ENCODE measurements at places on chromosomes 7 and 10. TPM values are rescaled to one million over a fixed set of nuclear protein-coding genes. Genes with fewer than 3 reads are reported as not detected.

Gene INHBA
- total RNA-seq, result not detected

Gene HTR7
- not detected for total RNA-seq

Gene RAMP3
- total RNA-seq, result not detected

Gene SMIM30
- 38.1 TPM for total RNA-seq

DNA sequence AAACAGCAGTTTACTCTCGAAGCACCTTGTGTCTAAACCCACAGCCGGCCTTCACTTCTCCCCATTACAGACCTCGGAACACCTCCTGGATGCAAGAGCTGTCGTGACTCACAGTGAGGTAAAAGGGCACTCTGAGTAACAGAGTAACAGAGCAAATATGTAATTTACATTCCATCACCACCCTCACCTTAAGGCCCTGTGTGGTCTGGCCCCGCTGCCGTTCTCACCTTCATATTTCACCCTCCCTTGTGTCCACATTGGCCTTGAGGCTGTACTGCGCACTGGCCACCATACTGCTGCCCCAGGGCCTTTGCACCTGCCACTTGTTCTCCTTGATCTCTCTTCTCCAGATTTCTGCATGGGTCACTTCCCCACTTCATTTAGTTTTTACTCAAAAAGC lies 12.6 kb downstream of the FFAR4 start:
- H3K36me3 ChIP-seq, result no peaks in the 10 kb centered on the region
- no peaks in the 10 kb centered on the region for H3K4me1 ChIP-seq
- H3K27me3 ChIP-seq, result peaks cover 8% of the 10 kb centered on the region
- no peak overlapping the region for H3K27ac ChIP-seq
- H3K4me3 ChIP-seq, result no peak overlapping the region

GRCh38 chr7:50953820-50954219 lies 171.1 kb upstream of the GRB10 start:
- H3K4me1 ChIP-seq, result peaks cover 10% of the 10 kb centered on the region
- no peak for DNase-seq
- no peak overlapping the region for H3K4me3 ChIP-seq
- no peaks in the 10 kb centered on the region for H3K36me3 ChIP-seq

Gene ASZ1
- not detected for total RNA-seq

DNA sequence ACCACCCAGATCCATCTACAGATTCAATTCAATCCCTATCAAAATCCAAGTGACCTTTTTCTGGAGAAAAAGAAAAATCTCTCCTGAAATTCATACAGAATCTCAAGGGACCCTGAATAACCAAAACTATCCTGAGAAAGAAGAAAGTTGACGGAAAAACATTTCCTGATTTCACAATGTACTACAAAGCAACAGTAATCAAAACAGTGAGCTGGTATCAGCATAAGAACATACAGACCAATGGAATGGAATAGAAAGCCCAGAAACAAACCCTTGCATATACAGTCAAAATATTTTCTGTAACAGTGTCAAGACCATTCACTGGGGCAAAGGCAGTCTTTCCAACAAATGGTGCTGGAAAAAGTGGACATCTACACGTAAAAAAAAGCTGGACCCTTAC lies 89.9 kb downstream of the JMJD1C start:
- H3K4me1 ChIP-seq, result peaks cover 15% of the 10 kb centered on the region
- peaks cover 12% of the 10 kb centered on the region for H3K36me3 ChIP-seq
- no peak overlapping the region for H3K4me3 ChIP-seq
- H3K27me3 ChIP-seq, result no peaks in the 10 kb centered on the region
- no peak for DNase-seq

Gene ASCC1
- 36.8 TPM for total RNA-seq

- H3K27ac ChIP-seq, result no peak overlapping the region
- no peak for DNase-seq
- H3K27me3 ChIP-seq, result peaks cover 68% of the 10 kb centered on the region
- H3K4me3 ChIP-seq, result no peak overlapping the region
- no peaks in the 10 kb centered on the region for H3K36me3 ChIP-seq
- H3K4me1 ChIP-seq, result peaks cover 2% of the 10 kb centered on the region
Measured at GRCh38 chr10:70458329-70459060, 17.0 kb upstream of the NODAL start.

DNA sequence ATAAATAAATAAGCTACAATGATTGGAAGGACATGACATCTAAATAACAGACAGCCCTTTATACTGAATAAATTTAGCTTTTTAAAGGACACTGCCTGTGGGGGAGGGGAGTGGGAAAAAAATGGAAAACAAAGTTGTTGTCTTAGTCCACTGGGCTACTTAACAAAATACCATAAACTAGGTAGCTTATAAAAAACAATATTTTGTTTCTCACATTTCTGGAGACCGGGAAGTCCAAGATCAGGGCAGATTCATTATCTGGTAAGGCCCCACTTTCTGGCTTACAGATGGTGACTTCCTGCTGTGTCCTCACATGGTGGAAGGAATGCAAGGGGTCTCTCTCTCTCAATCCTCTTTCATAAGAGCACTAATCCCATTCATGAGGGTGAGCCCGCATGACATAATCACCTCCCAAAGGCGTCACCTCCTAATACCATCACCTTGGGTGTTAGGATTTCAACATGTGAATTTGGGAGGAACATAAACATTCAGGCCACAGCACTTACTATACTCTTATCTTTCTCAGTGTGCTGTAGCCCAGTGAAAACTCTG lies 43.0 kb downstream of the DNAJC12 start:
- H3K27me3 ChIP-seq, result no peaks in the 10 kb centered on the region
- DNase-seq, result no peak
- no peak overlapping the region for H3K27ac ChIP-seq

DNA sequence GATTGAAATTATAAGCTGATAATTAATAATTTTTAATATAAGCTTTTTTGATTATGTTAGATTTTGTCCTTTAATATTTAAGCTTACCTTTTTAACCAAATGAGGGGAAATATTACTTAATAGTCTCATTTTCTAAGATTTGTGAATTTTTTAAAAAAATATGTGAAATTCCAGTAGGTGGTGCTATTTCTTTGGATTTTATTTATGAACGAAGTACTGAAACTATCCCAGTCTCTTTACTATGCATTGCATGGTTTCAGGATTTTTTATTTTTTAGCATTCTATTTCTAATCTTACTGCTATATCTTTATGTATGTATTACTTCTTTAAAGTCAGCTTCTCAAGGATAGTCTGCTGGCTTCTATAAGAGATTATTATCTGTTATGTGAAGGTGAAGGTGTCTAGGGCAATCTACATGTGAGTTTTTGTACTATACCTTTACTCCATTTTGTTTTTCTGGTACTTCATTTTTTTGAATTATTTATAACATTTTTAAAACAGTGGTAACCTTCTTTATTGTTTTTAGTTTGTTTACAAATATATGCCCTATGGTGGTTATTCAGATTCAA lies 78.3 kb downstream of the ATRNL1 start:
- no peak for DNase-seq
- H3K4me1 ChIP-seq, result no peaks in the 10 kb centered on the region
- no peak overlapping the region for H3K27ac ChIP-seq
- no peaks in the 10 kb centered on the region for H3K36me3 ChIP-seq

Gene ITIH2
- total RNA-seq, result not detected

Gene SPDYE6
- not detected for total RNA-seq

Gene CCDC126
- 8.1 TPM for total RNA-seq

GRCh38 chr10:32403091-32403490 lies 42.8 kb upstream of the CCDC7 start:
- no peaks in the 10 kb centered on the region for H3K36me3 ChIP-seq
- H3K27ac ChIP-seq, result no peak overlapping the region
- H3K4me1 ChIP-seq, result no peaks in the 10 kb centered on the region
- H3K4me3 ChIP-seq, result no peak overlapping the region
- H3K27me3 ChIP-seq, result no peaks in the 10 kb centered on the region

- H3K27me3 ChIP-seq, result peaks cover 32% of the 10 kb centered on the region
- no peaks in the 10 kb centered on the region for H3K4me1 ChIP-seq
- H3K4me3 ChIP-seq, result no peak overlapping the region
- DNase-seq, result no peak
- no peak overlapping the region for H3K27ac ChIP-seq
Measured at GRCh38 chr10:118798231-118798662, 43.5 kb upstream of the CACUL1 start.

Gene PTPN20
- total RNA-seq, result 0.07 TPM

Gene CNTNAP2
- not detected for total RNA-seq

Gene UNCX
- total RNA-seq, result not detected

- peaks cover 9% of the 10 kb centered on the region for H3K4me1 ChIP-seq
- no peak overlapping the region for H3K4me3 ChIP-seq
Measured at GRCh38 chr7:75856536-75856935, 22.3 kb upstream of the RHBDD2 start.

DNA sequence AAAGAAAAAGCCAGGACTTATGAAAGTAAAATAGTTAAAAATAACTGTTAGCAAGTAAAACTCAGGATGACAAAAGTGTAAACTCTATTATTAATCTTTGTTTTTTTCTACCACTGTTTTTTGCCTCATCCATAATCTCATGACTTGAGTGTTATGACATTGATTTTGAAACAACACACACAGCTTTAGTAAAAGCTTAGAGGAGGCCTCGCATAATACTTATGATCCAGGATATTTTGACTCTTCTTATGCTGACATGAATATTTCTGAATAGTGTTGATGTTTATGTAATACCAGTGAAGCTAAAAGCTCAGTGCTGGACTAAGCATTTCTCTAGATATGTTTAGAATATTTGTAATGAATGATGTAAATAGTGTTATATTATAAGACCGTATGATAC lies 10.5 kb downstream of the KAT6B start:
- peaks cover 31% of the 10 kb centered on the region for H3K36me3 ChIP-seq
- peaks cover 9% of the 10 kb centered on the region for H3K4me1 ChIP-seq
- H3K4me3 ChIP-seq, result no peak overlapping the region
- no peaks in the 10 kb centered on the region for H3K27me3 ChIP-seq
- no peak for DNase-seq

DNA sequence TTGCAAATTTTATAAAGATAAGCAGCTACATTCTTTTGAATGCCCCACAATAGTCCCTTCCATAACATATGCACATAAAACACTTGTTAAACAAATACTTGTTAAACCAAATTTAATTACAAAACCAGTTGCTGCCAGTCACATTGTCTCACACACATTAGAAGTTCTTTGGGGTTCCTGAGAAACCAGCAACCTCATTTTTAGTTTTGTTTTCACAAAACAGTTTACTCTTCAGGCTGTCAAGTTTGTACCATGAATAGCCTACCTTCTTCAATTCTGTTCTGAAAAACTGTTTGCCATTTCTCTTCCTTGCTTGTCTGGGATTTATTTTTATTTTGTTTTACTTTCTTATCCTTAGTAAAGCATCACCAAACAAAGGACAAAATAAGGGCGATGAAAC lies 176.5 kb upstream of the PHF14 start:
- no peak overlapping the region for H3K27ac ChIP-seq
- no peak overlapping the region for H3K4me3 ChIP-seq
- H3K4me1 ChIP-seq, result no peaks in the 10 kb centered on the region
- H3K27me3 ChIP-seq, result no peaks in the 10 kb centered on the region

GRCh38 chr10:132199268-132199853 lies 12.6 kb downstream of the DPYSL4 start:
- no peak overlapping the region for H3K27ac ChIP-seq
- H3K4me3 ChIP-seq, result no peak overlapping the region
- no peaks in the 10 kb centered on the region for H3K27me3 ChIP-seq
- DNase-seq, result no peak
- peaks cover 2% of the 10 kb centered on the region for H3K4me1 ChIP-seq

Gene DOCK4
- 0.87 TPM for total RNA-seq

Gene SDK1
- total RNA-seq, result 0.05 TPM

DNA sequence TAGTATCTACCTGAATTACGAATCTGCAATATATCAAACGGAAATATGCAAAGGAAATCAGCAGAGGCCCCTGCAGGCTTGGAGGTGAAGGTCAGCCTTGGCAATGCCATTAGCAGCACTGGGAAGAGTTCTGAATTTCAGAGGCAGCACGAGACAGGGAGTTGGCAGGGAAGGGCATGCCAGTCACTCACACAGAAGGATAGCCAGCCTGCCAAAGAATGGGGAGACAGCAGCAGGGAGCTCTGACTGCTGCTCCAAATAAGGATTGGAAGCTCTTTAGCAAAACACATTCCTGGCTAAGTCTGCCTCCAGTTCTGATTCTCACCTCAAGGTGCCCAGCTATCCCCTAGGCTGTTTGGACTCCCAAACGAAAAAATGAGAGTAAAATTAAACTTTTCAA lies 188.0 kb downstream of the PDE1C start:
- no peaks in the 10 kb centered on the region for H3K27me3 ChIP-seq
- H3K36me3 ChIP-seq, result no peaks in the 10 kb centered on the region
- no peak overlapping the region for H3K4me3 ChIP-seq
- H3K4me1 ChIP-seq, result no peaks in the 10 kb centered on the region
- no peak for DNase-seq

- peaks cover 36% of the 10 kb centered on the region for H3K4me1 ChIP-seq
- peak within 1 kb of the TSS; percentile 64 for H3K27ac ChIP-seq
- H3K36me3 ChIP-seq, result no peaks in the 10 kb centered on the region
- peak; percentile 81 for DNase-seq
- H3K4me3 ChIP-seq, result peak within 1 kb of the TSS; percentile 76
Measured at GRCh38 chr10:97849687-97850402, at the start of gene GOLGA7B. GOLGA7B (plus strand) TSS chr10:97849843; CDS start chr10:97850304, 461 bp downstream.

Gene TRPV6
- not detected for total RNA-seq

GRCh38 chr10:91551856-91552255 lies 81.0 kb downstream of the PPP1R3C start:
- no peak overlapping the region for H3K27ac ChIP-seq
- H3K4me3 ChIP-seq, result no peak overlapping the region
- no peak for DNase-seq
- H3K27me3 ChIP-seq, result peaks cover 2% of the 10 kb centered on the region
- H3K36me3 ChIP-seq, result no peaks in the 10 kb centered on the region

DNA sequence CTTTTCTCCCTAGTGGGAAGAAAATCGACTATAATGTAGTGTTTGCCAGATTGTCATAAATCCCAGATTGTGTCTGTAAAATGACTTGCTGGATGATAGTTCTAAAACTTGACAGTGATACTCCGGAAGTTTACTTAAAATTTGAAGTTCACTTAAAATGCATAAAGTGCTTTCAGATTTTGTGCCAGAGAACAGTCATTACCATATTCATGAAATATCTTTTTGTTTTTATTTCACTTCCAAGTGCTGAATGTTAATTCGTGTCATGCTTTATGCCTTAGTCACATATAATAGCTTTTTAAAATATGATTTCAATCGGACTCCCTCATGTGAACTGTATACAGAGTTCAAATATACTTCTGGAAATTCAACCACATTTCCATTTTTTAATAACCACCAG lies 30.4 kb downstream of the PRPF18 start:
- no peak overlapping the region for H3K27ac ChIP-seq
- no peaks in the 10 kb centered on the region for H3K27me3 ChIP-seq
- no peak overlapping the region for H3K4me3 ChIP-seq
- H3K4me1 ChIP-seq, result no peaks in the 10 kb centered on the region

Gene AGAP9
- total RNA-seq, result 3.8 TPM

DNA sequence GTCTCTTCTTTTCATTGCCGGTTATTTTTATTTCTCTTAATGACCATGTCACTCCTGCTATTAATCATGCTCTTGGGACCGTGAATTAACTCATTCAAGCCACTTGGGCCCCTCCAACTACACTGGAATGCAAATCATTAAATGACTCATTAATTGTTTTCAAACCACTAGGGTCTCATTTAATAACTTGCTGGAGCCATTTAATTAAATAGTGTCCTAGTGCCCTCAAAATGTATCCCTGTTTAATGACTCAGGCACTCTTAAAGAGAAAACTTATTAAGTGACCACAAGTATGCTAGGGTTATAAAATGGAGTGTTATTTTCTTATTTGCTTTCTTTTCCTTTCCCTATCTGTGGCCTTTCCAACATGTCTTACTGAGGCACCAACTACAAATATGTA lies 73.0 kb downstream of the PLXDC2 start:
- H3K27me3 ChIP-seq, result no peaks in the 10 kb centered on the region
- H3K36me3 ChIP-seq, result no peaks in the 10 kb centered on the region
- H3K4me1 ChIP-seq, result no peaks in the 10 kb centered on the region
- H3K27ac ChIP-seq, result no peak overlapping the region
- H3K4me3 ChIP-seq, result no peak overlapping the region

Gene GJC3
- not detected for total RNA-seq
